Hepatic stellate cell (primary cell): ENCODE measurements at places on chromosomes 16 and 17.

- DNase-seq: peak; percentile 91
Measured at GRCh38 chr16:67181346-67181745, 2.4 kb downstream of the MATCAP1 start.

DNA sequence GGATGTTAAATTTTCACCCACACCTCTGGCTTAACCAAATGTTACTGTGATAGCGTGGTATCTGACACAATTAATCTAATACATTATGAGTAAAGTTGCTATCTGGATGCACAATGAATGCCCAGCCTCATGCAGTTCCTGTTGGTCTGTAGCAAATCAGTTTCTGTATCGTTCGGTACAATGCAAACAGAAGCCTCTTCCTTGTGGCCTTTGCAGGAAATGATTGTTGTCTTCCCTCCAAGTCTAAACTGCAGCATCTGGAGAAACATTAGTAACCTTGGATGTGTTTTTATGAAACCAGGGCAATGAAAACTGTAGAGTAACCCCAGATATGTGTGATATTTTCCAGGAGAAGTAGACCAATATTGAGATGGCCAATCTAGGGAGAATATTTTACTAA lies 46.8 kb downstream of the CYB561 start:
- DNase-seq: no peak

- DNase-seq: no peak
Measured at GRCh38 chr16:85625053-85625452, 11.9 kb downstream of the GSE1 start.

- peak; percentile 77 for DNase-seq
Measured at GRCh38 chr17:42135664-42136653, 13.4 kb downstream of the HSPB9 start.

GRCh38 chr17:40025991-40026815 lies 11.0 kb downstream of the CSF3 start:
- peak; percentile 1 for DNase-seq

- DNase-seq: no peak
Measured at GRCh38 chr17:4534928-4535666, 20.1 kb downstream of the MYBBP1A start.

DNA sequence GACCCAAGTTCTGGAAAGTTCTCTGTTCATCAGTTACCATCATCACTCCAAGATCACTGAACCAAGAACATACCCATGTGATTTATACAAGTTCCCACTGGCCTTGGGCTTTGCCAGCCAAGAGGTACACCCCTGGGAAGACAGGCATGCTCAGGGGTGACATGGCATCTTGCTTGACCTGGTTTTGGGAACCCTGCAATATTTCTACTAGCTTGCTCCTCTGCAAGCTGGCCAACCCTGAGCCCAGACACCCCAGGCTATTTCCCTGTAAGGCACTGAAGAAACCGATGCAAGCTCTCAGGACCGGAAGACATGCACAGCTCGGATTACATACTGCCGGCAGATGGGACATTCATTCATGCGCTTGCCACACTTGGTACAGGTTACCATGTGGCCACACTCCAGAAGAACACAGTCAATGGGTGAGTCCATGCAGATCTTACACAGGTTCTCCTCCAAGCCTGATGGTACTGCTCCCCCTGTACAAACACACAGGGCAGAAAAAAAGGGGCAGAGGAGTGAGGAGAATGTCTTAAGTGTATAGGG lies 31.4 kb downstream of the LIG3 start:
- DNase-seq: no peak

GRCh38 chr16:8850279-8850885 lies 18.4 kb downstream of the CARHSP1 start:
- peak; percentile 68 for DNase-seq

DNA sequence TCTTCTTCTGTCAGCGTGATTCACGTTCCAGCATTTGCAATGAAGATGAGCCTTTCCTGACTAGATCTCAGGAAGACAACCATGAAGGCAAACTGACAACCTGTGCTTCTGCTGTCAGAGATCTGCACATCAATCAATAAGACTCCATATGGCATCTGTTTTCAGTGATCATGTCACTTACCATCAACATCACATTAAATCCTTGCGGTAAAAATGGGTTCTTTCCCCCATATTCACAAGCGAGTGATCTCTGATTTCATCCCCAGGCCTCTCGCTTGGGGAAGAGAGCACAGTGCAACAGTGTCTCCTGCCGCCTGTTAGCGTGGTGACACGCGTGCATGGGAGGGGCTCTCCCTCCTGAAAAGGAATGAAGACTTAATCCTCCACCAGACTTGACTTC lies 11.1 kb downstream of the NACA2 start:
- DNase-seq: no peak

GRCh38 chr16:1182316-1182671 lies 29.4 kb downstream of the CACNA1H start:
- peak; percentile 92 for DNase-seq

DNA sequence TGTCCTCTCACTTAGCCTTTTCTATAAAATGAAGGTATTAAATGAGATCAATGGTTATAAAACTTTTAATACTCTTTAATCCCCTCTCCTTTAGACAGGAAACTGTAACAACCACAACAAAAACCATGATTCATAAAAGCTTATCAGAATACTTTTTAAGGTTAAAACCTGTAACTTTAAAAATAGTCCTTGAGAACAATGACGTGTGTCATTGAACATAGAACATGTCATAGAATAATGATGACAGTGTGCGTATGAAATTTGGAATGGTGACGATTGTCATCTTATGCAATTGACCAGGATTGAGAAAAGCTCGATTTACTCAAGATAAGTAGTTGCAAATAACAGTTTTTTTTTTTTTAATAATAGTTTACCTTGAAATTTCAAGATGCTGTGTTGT lies 94.1 kb downstream of the PLCG2 start:
- DNase-seq: no peak

DNA sequence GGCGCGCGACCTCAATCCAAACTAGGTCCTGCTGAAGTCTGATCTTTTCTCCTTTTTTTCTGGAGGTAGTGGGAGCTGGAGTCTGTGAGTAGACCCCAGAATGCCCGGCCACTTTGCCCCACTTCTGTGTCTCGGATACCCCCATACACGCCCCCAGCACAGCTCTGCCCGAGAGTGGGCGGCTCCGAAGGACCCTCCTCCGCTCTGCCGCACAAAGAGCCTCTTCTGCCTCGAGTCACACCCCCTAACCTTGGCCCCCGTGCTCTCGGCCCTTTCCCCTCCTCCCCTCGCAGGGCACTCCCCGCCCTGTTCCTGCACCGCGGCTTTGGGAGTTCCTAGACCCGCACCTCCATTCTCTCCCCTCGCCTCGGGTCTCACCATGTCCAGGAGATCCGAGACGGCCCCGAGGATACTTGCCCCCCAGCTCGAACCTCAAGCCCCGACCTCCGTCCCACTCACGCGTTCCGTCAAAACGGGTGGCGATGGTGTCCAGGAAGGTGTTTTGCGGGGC lies 476 bp downstream of the KCNH4 start:
- no peak for DNase-seq

DNA sequence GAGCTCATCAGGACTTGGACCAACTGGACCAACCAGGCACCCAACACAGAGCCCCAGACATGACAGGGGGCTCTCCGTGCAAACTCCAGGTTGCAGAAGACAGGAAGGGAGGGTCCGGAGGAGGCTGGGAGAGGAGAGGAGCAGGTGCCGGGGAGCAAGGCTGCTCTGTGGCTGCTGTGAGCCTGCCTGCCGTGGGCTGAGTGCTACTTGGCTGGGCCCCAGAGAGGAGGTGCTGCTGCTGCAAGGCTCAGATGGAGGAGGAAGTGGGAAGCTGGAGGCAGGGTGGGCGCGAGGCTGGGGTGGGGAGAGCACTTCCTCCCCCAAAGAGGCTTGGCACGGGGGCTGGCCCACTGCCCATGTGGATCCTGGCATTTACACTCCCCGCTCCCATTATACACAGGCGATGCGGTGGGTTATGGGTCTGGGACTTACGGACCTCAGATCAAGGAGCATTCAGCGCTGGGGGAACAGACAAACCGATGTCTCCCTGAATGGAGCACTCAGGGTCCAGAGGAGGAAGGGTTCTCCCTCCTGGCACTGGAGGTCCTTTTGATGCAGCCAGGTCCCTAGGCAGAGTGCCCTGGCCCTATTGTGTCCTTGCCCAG lies 15.9 kb downstream of the EPOP start:
- no peak for DNase-seq

DNA sequence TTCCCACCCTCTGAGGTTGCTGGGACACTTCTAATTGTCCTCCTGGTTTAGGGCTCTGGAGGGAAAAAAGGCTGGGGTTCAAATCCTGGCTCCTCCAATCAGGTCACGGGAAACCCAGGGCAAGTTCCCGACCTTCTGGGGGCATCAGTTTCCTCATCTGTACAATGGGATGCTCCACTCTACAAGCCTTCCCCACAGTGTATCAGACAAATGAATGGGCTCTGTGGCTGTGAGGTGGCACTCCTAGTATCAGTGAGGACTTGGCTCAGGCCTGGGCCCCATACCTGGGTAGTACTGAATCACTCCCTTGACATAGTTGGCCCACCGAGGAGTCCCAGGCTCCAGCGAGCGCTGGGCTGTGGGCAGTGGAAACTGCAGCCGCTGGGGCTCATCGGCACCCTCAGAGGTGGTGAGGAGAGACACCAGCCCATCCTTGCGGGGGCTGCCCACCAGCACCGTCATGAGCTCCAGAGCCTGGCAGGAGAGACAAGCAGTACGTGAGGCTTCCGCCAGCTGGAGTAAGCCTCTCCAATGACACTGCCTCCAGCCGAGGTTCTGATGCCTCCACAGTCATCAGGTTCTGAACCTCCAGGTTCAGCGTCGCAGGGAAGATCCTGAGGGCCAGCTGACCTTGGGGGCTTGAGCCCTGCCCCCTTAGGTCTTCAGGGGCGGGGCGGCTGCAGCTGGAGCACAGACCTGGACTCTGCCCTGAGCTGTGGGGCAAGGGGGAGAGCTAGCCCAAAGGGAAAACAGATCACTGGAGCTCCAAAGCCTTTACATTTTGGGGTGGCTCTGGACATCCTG lies 1.2 kb downstream of the GALK1 start:
- DNase-seq: no peak

GRCh38 chr17:38609280-38610031 lies 3.7 kb upstream of the SRCIN1 start:
- no peak for DNase-seq

DNA sequence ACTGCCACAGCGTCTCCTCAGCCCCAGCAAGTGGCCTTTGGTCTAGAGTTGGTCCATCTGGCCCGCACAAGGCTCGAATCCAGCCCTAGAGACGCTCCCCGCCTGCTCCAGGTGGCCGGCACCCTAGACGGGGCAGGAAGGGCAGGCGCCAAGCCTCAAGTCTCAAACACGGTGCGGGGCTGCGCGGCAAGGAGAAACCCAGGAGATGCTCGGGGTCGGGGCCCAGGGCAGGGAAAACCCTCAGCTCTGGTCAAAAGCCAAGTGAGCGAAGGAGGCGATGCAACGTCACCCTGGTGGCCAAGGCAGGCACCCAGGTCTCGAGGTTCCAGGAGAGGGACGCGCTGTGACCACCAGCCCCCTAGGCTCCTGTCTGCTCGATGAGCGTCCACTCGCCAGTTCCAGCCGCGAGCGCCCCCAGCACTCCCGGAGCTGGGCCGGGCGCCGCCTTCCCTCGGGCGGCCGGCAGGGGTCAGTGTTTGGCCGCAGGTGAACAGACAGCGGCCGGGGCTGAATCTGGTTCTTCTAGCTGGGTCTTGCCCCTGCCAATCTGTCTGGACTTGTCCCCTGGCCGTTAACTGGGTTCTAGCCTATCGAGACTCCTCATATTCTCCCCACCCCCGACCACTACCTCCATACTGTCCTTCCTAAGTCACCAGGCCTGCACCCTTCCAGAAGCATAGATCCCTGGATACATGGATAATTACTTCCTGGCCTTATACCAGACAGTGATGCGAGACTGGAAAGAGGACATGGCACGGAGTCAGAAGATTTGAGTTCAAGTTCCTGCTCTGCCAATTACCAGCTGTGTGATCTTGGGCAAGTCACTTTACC lies 44.0 kb downstream of the PRAC1 start:
- DNase-seq: peak; percentile 54

- no peak for DNase-seq
Measured at GRCh38 chr17:35731917-35732805, 722 bp downstream of the RASL10B start.

DNA sequence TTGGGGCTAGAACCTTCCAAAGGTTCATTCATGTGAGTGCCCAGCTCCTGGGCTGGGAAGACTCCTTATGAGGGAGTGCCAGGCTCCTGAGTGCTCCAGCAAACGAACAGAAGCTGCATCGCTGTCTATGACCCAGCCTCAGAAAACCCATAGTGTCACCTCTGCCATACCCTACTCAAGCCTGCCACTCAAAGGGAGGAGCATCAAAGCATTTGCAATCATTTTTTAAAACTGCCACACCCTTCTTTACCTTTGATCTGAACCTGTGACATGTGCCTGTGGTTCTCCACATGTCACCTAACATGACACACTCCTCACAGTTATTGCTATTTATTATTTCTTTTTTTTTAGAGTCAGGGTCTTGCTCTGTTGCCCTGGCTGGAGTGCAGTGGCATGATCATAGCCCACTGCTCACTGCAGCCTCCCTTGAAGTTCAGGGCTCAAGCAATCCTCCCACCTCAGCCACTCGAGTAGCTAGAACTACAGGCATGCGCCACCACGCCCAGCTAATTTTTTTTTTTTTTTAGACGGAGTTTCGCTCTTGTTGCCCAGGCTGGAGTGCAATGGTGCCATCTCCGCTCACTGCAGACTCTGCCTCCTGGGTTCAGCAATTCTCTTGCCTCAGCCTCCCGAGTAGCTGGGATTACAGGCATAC lies 7.3 kb upstream of the KDM8 start:
- DNase-seq: no peak

DNA sequence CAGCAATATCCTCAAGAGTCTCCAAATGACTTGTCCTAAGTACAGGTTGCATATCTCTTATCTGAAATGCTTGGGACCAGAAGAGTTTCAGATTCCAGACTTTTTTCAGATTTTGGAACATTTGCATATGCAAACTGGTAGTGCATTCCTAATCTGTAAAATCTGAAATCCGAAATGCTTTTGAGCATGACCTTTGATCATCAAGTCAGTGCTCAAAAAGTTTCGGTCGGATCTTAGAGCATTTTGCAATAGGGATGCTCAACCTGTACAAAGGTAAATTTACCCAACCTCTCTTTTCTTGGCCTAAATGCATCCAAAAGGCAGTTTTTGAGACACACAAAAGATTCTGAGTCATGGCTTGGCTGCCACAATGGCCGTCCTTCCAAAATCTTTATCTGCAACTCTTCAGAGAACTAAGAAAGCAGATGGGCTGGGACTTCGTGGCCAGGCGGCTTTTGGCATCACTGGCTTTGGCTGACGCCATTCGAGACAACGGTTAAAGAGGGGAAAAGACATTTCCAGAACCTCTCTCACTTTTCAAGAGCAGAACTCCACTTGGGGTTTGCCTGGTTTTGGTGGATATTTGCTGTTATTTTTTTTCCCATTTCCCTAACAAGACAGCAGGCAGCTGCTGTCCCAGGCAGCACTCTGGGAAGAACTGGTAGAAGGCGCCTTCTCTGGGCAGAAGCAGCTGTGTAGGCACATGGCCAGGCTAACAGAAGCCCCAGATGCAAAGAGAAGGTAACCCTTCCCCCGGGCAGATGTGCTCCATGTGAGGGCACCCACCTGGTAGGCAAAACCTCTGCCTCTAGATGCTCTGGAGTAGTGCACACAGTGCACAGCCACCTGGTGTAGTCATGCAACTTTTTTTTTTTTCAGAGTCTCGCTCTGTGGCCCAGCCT lies 8.9 kb downstream of the CPPED1 start:
- no peak for DNase-seq

GRCh38 chr17:51814521-51814920 lies 344.0 kb downstream of the CA10 start:
- DNase-seq: no peak

- DNase-seq: no peak
Measured at GRCh38 chr16:50584033-50584722, 36.0 kb downstream of the NKD1 start.

- DNase-seq: no peak
Measured at GRCh38 chr17:11768981-11769380, 170.7 kb downstream of the DNAH9 start.

- peak; percentile 80 for DNase-seq
Measured at GRCh38 chr17:61411261-61412142, 11.9 kb downstream of the TBX2 start.
